ENCODE measurements at places on chromosomes 4 and X.

GRCh38 chr4:74755486-74755885, 38.8 kb downstream of the BTC start:
- no peak for DNase-seq

DNA sequence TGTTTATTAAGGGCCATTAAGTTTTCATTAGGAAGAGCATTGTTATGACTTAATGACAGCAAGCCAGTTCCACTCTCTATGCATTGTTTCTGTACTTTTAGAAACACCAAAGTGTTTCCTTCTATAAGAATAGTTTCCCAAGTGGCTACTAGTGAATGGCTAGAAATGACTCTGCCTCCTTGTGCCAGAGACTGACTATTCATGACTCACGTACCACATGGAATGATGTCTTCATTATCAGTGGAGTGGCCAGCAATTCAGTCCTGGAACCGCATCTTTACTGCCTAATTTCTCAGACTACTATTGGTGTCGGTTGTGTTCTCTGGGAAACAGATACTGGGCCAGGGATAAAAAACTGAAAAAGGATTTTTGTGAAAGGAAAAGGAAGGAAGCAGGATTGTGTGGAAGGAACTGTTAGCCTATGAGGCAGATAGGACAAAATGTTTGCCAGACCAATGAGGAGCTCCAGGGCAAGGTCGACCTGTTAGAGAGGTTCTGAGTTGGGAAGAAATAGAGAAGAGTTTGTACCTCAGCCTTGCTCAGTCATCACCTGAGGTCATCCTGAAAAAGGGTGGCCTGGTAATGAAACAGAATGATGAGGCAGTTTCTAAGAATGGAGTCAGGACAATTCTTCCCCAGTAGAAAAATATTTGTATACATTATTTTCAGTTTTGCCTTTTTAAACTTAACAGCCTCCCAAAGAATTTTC, 218.6 kb downstream of the SPCS3 start:
- DNase-seq, result no peak

DNA sequence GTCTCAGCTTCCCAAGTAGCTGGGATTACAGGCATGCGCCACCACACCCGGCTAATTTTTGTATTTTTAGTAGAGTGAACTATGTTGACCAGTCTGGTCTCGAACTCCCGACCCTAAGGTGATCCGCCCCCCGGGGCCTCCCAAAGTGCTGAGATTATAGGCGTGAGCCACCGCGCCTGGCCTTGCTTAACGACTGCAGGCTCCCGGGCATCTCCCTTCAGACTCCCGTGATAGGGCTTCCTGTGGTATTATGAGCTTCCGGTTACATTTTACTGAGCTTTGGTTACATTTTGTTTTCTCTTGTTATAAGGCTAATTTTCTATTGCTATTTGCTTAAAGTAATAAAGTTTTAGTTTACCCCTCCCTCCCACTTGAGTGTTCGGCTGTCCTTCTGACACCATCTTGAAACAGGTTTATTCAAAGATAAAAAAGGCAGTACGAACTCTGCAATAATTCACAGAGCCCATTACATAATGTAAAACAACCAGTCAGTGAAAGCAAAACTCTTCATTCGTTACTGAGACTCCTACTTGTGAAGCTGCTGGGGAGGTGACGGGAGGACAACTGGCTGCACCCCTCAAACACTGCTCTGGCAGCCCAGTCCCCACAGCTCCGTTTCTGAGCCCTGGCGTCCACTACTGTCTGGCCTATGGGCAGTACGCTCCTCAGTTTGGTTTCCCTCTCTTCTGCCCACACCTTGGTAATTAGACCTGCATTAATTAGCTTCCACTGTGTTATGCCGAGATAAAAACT, 795.7 kb upstream of the SLIT2 start:
- no peak for DNase-seq

GRCh38 chrX:109840585-109840984, 107.5 kb upstream of the ACSL4 start:
- DNase-seq, result no peak

DNA sequence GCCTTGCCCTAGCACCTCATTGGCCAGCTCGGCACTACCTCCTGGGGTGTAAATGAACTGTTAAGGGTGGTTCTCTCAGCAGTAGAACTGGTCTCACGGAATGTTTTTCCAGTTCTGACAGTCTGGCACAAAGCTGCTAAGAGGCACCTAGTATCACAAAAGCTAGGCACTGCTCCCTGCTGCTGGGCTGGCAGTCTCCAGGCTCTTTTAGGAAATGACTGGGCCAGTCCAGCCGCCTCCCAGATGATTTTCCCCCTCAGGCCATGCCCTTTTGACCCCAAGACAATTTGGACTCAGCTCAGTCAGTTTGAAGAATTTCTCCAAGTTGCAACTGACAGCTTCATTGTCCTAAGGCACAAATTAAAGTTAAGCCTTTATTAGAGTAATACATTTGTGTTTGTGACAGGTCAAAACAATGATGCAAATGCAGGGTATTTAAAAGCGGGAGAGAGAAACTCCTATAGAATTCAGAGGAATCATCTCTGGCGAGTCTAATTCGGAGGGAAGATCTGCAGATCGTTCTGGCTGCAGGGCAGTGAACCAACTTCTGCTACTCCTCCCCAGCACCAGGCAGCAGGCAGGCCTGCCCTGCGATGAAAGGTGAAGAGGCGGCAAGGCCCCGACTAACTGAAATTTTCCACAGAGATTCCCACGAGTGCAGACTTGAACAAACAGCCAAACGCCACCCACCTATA, 7.9 kb downstream of the FRMD7 start:
- DNase-seq, result no peak

DNA sequence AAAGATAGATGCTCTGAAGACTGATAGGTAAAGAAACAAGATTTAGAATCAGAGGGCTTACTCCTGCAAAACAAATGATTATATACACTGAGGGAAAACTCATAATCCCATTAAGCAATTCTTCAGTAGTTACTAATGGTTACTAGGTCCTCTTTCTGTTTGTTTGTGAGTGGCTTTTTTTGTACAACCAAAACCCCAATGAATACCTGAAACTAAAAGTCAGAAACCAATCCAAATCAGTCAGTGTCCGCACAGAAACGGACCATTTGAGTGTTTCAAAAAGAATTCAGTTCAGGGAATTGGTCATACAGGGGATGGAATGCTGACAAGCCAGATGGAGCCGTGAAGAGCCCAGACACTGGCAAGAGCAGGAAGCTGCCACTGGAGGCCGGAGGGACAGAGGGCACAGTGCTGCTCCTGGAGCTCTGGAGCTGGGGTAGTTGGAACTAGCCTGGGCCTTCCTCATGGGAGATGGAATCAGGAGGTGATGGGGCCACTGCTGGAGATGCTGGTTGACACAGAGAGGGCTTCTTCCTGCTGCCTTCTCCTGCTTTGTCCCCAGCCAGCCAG, 31.9 kb downstream of the SETD7 start:
- DNase-seq, result no peak

- DNase-seq, result no peak
Observed at GRCh38 chrX:116417968-116418367, 18.4 kb upstream of the SLC6A14 start.

DNA sequence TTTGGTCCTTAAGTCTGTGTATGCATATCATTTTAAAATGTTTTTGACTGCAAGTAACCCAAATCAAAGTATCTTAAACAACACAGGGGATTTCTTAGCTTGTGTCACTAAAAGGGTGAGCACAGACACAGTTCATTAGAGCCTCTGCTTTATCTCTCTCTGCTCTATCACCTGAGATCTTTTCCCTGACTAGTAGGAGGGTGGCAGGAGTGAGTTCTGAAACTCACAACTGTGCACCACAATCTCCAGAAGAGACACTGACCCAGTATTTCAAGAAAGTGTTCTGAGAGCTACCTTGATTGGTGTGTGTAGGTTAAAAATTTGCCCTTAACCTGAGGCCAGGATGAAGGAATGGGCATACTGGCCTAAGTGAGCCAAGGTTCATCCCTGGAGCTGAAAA, 24.8 kb downstream of the CCSER1 start:
- DNase-seq, result no peak

DNA sequence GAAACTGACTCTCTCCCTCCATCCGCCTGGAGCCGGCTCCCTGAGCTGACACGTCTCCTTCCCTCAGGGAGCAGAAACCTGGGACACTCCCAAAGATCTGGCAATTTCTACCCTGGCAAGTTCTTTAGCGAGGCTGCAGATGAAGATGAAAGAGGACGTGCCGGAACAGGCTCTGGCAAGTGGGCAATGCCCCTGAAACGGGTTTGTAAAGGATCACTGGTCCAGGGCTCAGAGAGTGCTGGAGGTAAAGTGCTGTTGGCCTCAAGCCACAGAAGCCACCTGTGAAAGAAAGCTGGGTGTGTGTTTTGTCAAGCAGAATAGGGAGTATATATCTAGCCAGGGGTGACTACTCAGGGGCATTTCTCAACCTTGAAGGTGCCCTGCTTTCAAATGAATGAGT, 131.4 kb upstream of the ATP6AP2 start:
- no peak for DNase-seq

DNA sequence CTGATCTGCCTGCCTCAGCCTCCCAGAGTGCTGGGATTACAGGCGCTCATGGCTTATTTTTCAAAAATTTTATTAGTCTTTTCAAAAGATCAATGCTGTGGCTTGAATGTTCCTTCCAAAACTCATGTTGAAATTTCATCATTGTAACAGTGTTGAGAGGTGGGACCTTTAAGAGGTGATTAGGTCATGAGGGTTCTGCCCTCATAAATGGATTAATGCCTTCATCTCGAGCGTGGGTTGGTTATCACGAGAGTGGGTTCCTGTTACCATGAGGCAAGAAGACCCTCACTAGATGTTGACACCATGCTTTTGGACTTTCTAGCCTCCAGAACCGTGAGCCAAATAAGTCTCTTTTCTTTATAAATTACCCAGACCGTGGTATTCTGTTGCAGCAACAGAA, 30.3 kb downstream of the EIF2S3 start:
- no peak for DNase-seq

GRCh38 chrX:132444936-132445335, 43.9 kb downstream of the MBNL3 start:
- DNase-seq, result no peak

- DNase-seq, result no peak
Observed at GRCh38 chr4:182829196-182829595, 88.0 kb downstream of the DCTD start.

GRCh38 chrX:153032397-153033118, 23.7 kb upstream of the PNMA3 start:
- peak; percentile 69 for DNase-seq

GRCh38 chrX:68868902-68869800, 40.3 kb downstream of the EFNB1 start:
- no peak for DNase-seq

DNA sequence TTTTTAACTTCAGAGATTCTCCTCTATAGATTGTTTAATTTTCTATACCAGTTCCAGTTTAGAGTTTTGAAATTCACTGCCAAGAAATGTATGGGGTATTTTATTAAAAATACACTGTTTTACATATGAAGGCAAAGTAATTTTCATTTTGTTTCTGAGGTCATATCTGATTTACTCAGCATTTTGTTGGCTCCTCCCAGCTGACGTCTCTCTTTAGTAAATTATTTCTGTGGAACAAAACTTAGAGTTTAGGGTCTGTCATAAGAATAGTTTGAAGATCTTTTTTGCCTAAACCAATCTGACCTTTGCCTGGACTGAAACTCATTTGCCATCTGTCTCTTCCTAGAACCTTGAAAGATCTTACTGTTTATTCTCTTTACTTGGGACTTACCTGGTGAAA, 16.9 kb downstream of the FNIP2 start:
- DNase-seq, result no peak

DNA sequence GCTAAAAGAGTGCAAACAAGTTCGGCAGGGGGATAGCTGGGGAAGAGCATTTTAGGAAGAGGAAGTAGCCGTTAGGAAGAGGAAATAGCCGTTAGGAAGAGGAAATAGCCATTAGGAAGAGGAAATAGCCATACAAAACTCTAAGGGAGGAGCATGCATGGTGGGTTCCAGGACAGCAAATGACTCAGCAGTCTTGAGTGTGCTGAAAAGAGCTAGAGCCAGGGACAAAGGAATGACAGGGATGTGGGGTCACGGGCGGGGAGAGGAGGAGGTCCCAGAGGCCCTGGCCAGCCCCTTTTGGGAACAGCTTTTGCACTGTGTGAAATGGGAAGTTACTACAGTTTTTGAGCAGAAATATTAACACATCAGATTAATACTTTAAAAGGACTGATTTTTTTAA, 882.6 kb downstream of the TRIML1 start:
- DNase-seq, result no peak

DNA sequence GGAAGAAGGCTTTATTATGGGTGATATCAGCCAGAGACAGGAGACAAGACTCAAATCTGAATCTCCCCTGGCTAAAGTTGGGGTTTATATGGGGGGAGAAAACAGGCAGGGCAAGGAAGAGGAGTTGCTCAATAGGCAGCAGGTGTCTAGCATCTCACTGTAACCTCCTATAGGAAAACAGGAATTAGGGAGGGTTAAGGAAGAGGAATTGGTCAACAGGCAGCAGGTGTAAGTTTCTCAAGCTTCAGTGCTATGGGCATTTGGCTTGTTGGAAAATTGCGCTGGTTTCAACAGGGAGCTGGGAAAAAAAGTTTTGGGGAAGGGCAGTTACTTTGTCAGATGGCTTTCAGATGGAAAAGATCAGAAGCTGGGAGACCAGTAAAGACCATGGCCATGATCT, 206.4 kb downstream of the NWD2 start:
- no peak for DNase-seq

DNA sequence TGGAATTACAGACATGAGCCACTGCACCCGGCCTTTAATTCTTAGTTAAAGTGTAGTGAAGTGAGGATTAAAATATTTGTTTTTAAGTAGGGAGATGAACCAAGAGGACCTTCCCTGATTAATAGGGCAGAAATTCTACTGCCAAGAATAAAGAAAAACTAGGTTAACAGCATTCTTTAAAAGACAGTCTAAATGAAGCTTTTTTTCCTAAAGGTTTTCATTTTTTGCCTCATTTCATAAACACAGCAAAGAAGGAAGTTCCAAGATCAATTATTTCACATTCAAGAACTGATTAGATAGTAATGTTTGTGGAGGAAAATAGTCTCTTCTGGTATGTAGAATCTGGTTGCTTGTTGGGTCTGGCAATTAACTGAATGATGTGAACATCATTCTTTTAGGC, 112.1 kb upstream of the ARSJ start:
- DNase-seq, result no peak

GRCh38 chr4:38177641-38178391, 217.6 kb downstream of the PTTG2 start:
- DNase-seq, result no peak

- no peak for DNase-seq
Observed at GRCh38 chr4:101169044-101170014, 178.0 kb downstream of the PPP3CA start.
